ENCODE measurements at places on chromosomes 1 and 21.

DNA sequence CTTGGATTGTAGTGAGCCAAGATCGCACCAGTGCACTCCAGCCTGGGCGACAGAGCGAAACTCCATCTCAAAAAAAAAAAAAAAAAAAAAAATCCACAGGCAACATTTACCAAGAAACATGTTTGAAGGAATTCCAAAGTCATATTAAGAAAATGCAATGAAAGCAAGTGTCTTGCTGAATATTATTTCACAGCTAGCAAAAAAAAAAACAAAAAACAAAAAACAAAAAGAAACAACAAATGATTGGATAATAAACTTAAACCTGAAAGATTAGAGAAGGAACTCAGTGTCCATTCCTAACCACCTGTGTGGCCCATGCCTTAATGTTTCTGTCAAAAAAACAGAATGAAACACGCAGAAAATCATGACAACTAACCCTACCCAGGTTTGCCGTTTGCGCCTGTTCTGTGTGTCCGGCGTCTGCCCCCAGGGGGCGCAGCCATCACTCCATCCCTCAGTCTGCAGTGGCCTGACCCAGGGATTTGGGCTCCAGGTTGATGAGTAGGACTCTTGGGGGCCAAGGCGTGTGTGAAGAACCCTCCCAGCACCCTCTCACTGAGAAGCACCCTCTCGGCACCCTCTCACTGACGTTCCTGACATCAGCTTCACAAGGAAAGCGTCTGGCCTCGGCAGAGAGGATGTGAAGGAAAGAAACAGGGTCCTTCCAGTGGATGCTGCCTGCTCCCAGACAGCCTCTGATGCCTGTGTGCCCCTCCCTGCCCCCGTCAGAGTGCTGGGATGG is 19.2 kb upstream of the PTTG1IP start:
- no peak for ATAC-seq

GRCh38 chr1:206761159-206761768 is 9.3 kb upstream of the IL19 start:
- no peak for ATAC-seq

- peak; percentile 79 for ATAC-seq
These were observed 29.3 kb downstream of the AK2 start for GRCh38 chr1:33007190-33008050.

GRCh38 chr21:42847051-42847707 is 32.2 kb downstream of the WDR4 start:
- ATAC-seq: no peak

DNA sequence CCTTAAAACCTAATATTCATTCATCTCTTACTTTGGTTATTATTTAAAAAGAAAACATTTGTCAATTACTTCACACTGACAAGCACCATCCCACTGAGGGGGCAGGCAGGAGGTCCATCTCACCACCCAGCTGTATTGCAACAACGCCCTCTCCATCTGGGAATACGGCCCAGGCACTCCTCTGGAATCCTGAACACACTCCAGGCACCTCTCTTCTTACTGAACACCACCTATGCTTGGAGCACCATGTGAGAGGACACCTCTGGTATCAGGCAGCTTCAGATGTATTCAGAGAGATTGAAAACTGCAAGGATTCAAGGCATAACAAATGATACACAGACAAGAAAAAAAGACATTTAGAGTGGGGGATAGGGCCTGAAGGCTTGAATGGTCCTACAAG is 147.1 kb downstream of the CACNA1E start:
- ATAC-seq: no peak

DNA sequence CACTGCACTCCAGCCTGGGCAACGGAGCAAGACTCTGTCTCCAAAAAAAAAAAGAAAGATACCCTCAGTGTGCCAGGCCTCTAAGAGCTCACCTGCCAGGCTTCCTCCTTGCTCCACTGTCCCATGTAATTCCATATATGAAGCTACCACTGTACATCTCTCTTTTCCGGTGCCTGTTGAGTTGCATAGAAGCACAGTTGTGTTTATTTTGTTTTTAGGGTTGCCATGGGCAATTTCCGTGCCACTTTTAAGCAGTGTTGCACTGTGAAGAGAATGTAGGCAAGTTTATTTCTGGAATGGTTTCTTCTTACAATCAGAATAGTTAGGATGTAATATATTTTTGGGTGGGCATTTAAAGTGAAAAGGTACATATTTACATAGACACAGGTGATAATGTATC is 23.3 kb downstream of the MR1 start:
- no peak for ATAC-seq

DNA sequence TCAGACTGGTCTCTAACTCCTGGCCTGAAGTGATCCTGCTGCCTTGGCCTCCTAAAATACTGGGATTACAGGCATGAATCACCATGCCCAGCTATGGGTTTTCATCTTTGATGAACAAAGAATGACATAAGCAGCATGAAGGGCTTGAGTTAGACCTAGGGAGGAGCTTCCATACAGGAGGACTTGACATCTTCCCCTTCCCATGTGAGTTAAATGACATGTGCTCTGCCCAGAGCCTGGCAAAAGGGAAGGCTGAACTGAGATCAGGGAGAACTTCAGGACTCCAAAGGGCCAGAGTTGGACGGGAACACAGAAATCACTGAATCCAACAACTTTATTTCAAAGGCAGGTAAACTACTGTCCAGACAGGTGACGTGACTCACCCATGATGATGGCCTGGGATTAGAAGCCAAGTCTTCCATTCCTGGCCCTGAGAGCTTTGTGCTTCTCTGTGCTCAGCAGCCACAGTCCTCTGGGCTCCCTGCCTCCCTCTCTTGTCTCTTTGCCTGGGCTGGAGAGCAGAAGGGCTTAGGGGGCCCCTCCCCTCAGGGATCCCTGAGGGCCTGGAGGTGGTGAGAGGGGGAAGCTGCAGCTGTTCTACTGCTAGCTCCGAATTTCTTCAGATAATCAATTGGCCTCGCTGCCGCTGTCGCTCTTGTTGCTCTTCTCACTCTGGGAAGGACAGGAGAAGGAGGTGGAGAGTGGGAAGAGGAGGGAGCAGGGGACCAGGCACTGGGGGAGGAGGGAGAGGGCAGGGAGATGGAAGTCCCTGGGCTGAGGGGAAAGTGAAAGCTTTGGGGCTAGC is 7.6 kb downstream of the NHLH1 start:
- ATAC-seq: peak; percentile 43

DNA sequence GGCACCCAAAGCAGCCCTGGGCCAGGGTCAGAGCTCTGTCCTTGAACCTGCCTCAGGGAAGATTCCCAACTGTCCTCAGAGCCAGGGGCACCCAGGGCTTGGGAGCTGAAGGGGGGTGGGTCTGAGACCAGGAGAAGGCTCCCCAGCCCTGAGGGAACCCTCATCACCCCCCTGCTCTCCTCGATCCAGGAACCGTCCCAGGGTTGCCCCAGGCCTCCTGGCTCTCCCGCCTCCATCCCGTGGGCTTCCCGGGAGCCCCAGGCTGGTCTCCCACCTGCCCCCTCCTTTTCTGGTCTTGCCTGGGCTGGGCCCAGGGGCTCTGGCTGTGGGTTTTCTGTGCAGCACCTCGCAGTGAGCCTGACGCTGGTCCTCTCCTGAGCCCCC is 6.7 kb upstream of the SAMD11 start:
- no peak for ATAC-seq

GRCh38 chr1:174791863-174792262 is 207.9 kb upstream of the CACYBP start:
- ATAC-seq: no peak

DNA sequence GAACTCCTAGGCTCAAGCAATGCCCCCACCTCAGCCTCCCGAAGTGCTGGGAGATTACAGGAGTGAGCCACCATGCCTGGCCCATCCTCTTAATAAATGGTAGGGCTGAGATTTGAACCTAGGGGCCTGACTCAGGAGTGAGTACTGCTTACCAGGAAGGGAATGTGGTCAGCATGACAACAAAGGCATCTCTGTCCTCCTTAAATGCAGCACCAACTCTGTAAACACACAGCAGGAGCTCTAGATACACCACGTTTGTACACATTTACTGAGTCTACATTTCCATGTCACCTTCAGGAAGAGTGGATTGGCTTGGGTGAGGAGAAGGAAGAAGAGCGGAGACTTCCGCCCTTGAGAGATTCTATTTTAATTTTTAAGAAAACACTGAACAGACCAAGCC is 38.5 kb downstream of the HIVEP3 start:
- no peak for ATAC-seq

DNA sequence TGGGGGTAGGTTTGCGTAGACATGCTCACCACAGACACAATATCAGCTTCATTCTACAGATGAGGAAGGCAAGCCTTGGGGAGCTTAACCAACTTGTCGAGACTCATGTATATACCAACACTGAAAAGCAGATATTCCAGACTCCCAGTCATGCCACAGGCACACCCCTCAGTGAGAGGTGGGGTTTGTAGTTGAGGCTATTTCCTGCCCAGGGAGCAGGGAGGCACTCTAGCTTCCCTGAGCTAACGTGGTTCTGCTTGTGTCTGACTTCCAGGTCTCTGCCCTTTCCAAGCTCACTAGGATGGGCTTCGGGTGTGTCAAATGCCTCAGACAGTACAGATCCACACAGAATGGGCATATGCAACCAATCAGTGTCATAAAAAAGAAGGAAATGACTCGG is 122.3 kb upstream of the RUNX1 start:
- peak; percentile 90 for ATAC-seq

- no peak for ATAC-seq
These were observed 12.5 kb upstream of the IGSF3 start for GRCh38 chr1:116679828-116680628.

GRCh38 chr1:32047701-32048100 is 25.0 kb upstream of the TMEM39B start:
- ATAC-seq: no peak

DNA sequence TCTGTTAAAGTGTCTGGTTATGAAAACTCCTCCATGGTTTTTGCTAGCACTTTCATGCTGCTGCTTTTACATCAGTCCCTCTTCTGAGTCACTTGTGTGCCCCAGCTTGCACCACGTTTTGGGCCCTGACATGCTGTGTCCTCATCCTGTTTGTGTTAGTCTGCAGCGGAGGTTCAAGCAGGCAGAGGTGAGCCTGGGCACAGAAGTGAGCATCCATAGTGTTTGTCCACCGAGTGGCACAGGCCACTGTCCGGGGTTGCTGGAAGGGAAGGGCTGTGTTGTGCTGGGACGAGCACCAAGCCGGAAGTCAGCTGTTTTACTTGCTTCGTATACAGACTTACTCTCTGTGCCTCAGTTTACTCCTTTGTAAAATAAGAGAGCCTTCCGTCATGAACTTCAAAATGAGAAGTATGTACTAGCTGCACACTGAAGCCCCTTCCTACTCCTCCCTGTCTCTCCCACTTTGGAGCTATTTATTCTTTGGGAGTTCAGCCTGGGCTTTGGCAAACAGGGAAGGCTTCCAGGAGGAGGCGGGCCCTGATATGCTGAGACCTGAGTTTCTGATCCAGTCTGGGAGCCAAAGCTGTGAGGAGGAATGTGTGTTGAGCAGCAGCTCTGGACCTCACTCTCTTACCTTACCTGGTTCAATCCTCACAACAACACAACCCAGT is 10.7 kb upstream of the LAPTM5 start:
- no peak for ATAC-seq

DNA sequence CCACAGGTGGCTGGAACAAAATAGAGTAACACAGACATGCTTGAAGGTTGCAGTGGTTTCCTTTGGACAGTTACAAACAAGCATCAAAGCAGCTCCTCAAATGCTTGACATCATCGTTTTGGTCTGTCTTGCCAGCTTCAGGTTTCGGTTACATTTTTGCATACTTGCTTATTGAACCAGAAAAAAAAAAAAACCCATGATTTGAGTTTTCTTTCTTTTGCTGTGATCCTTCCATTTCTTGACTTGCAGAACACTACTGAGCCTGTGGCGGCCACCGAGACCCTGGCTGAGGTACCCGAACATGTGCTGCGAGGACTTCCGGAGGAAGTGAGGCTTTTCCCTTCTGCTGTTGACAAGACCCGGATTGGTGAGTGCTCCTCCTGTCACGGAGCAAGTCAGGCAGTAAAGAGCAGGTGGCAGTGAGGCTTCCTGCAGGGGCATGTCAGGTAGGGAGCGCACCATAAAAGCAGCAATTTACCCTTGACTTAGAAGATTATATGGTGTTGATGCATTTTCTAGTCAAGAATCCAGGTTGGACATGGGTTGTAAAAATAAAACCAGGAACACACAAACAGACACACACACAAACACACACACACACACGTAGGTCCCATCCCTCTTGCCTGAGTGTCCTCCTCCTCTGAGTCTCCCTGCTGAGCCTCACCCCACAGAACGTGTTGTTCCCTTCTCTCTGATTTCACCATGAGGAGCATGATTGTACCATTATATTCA is 30.9 kb downstream of the PRDM2 start:
- peak; percentile 80 for ATAC-seq

GRCh38 chr1:156912861-156913808 is 7.3 kb upstream of the LRRC71 start:
- no peak for ATAC-seq

DNA sequence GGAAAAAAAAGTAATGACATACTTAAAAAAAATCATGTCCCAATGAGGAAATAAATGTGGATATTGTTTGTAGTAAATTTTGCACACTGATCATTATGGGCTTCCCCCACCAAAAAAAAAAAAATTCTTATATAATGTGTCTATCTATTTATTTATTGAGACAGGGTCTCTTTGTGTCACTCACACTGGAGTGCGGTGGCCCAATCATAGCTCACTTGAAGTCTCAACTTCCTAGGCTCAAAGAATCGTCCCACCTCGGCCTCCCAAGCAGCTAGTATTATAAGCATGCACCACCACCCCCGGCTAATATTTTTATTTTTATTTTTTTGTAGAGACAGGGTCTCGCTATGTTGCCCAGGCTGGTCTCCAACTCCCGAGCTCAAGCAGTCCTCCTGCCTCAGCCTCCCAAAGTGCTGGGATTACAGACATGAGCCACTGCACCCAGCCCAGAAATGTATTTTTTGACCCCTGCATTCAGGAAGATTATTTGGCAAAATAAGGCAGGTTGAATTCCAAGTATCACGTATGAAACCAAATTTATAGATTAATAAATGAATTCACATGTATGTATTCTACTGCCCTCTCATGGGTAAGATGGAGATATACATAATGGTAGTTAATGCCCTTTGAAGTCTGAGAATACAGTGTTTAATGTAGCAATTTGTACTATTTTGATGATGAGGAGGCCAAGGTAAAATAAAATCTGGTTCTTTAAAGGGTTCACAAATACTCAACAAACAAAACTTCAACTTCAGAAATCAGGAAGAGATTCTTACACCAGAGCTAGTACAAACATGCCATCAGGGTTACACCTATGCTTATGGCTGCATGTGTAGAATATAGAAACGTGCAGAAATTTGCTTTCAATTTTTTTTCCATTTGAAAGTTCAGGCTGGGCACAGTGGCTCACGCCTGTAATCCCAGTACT is 1.4 kb upstream of the DENND2C start:
- no peak for ATAC-seq

GRCh38 chr1:22883406-22883805 is 89.3 kb downstream of the LACTBL1 start:
- no peak for ATAC-seq

DNA sequence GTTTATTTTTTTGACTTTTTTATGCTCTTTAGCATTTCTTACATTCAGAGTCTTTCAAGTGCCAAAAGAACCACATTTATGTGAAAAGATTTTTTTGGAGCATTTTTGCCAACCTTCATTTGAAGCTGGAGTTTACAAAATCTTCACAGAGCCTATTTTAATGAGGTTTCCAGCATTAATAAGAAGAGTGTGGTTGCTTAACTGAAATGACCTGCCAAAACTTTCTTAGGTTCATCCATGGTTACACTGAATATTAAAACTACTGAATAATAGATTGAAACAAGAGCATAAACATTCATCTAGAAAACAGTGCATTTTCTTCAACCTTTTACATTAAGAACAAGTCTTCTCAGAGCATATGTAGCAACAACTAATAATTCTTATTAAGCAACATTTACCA is 672.3 kb upstream of the CXADR start:
- ATAC-seq: no peak

GRCh38 chr1:7003676-7004075 is 218.4 kb downstream of the CAMTA1 start:
- no peak for ATAC-seq

- no peak for ATAC-seq
These were observed 5.3 kb downstream of the RPS8 start for GRCh38 chr1:44780583-44781121.
